ENCODE measurements at places on chromosomes 11 and 22.
A peak's percentile ranks its signal among the peaks of the same experiment; 100 is the strongest.

GRCh38 chr22:40203572-40203971, 25.8 kb downstream of the TNRC6B start:
- no peak for DNase-seq

GRCh38 chr11:72239313-72239848, 4.6 kb downstream of the PHOX2A start:
- peak; percentile 64 for DNase-seq

- no peak for DNase-seq
Measured at GRCh38 chr11:129933262-129933661, 37.9 kb upstream of the NFRKB start.

DNA sequence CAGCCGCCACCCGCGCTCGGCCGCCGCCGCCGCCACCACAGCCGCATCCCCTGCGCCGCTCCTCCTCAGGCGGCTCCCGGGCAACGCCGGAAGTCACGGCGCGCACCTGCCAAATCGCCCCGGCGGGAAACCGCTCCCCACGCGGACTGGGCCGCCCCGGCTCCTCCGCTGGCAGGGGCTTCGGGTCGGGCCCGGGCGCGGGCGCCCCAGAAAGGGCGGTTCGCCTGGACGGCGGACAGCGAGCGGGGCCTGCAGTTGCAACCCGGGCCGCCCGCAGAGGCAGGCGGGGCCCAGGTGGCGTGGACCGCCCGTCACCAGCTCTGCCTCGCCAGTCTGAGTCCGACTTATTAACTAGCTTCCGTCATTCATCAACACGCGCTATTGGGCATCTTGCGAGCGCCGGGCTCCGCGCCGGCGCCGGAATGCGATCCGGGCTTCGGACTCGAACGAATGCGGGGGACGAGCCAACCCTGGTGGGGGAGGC, at the start of gene HIRA:
TSS of gene HIRA (minus strand) at position 85 of the 484 bp plus-strand sequence. CDS start 257 bp downstream, outside the sequence.
- peak; percentile 82 for DNase-seq

DNA sequence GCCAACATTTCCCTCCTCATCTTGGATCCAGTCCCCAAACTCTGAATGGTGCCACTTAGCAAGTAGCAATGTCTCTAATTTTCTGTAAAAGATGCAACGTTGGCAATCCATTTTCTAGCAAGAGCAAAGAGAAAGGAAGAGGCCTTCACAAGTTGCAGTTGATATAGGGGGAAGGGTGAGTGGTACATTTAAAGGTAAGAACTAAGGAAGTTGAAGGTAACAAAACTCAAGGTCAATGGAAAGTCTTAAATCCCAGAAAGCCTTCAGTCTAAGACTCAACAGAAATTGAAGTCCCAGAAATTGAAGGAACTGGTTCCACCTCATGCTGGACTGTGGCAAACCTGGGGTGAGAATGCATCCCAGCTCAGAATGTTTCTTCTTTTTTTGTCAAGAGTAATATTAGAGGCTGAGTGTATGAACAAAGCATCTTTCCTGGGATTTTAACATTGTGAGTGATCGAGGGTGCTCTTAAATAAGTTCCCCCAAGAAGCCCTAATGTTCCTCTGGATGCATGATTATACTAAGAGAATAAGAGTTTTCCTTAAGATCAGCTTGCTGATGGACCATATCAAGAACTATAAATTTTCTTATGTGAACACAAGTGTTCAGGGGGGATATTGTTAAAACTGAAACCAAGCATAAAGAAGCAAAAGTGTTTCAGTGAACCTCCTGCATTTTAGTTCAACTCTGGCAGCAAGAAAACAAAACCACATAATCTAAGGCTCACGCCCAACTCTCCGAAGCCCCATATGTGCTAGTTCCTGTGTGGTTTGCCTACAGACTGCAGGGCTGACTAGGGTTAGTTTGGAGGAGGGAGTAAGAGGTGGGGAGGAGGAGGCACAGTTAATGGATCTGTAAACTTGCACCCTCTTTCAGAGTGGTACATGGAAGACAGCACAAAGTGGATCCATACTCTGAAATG, at the start of gene GRAP2:
TSS of gene GRAP2 (plus strand) at position 779 of the 922 bp plus-strand sequence. CDS start 46,023 bp downstream, outside the sequence.
- no peak for DNase-seq

DNA sequence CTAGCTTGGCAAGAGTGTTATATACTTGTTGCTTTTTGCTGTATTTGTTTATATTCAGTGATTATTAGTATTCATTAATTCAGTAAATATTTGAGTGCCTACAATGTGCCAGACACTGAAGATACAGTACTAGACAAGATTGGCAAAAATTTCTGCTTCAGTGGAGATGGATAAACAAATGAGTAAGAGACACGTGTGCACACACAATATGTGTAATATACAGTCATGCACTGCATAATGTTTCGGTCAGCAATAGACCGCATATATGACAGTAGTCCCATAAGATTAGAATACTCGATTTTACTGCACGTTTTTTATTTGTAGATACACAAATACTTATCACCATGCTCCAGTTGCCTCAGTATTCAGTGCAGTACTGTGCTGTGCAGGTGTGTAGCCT, 104.9 kb upstream of the GAL start:
- DNase-seq: peak; percentile 30

GRCh38 chr11:14315130-14315529, 43.9 kb downstream of the RRAS2 start:
- DNase-seq: no peak

DNA sequence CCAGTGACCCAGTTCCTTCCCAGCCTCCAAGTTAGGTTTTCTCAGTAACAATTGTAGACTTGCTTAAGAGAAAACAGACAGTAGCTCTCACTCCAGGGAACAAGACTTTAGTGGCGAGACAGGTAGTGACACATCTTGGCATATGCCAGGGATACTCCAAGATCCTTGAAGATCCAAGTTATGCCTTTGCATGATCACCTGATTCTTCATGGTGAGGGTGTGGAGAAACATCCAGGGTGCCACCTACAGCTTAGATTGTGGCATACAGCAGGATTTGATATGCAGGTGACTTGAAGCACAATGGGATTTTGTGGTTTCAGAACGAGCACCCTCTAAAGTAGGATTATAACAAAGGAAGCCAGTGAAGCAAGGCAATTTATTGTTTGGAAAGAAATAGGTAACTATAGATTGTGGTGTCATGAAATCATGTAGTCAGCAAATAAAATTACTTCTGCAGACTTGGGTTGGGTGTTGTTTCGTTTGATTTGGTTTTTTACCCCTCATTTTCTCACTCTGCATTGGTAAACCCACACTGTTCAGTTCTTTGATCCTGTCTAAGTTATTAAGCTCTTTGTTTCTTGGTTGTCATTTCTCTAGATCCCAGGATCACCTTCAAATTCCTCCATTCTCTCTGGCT, 9.2 kb downstream of the POU2AF3 start:
- no peak for DNase-seq

Data from iris pigment epithelial cell (primary cell).